ENCODE measurements at places on chromosomes 12 and 14. TPM values are rescaled to one million over a fixed set of nuclear protein-coding genes. Genes with fewer than 3 reads are reported as not detected.

Gene BDKRB1
- total RNA-seq, result not detected

Gene ASB2
- total RNA-seq, result not detected

Gene GPD1
- 2.1 TPM for total RNA-seq

Gene CD27
- not detected for total RNA-seq

Gene GRIP1
- total RNA-seq, result 40.4 TPM

Gene MANSC4
- 1.1 TPM for total RNA-seq

Gene MRPL51
- 279 TPM for total RNA-seq

Gene LALBA
- total RNA-seq, result not detected

Gene GYS2
- not detected for total RNA-seq

Gene CYP46A1
- 2.9 TPM for total RNA-seq

Measured in progenitor cell of endocrine pancreas (in vitro differentiated cells).